ENCODE measurements at places on chromosomes 12 and 14.

GRCh38 chr12:2876431-2877046, 435 bp downstream of the FOXM1 start:
- DNase-seq = no peak

- no peak for DNase-seq
These were observed 68.2 kb downstream of the DAD1 start for GRCh38 chr14:22520796-22521195.

DNA sequence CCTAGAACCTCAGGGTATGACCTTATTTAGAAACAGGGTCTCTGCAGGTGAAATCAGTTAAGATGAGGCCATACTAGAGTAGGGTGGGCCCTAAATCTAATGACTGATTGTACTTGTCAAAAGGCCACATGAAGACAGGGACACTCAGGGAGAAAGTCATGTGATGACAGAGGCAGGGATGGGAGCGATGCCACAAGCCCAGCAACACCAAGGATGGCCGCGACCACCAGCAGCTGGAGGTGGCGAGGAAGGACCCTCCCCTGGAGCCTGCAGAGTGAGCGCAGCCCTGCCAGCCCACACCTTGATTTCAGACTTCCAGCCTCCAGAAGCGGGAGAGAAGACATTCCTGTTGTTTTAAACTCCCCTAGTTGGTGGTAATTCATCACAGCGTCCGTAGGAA, 199.9 kb downstream of the PHETA1 start:
- DNase-seq = no peak

DNA sequence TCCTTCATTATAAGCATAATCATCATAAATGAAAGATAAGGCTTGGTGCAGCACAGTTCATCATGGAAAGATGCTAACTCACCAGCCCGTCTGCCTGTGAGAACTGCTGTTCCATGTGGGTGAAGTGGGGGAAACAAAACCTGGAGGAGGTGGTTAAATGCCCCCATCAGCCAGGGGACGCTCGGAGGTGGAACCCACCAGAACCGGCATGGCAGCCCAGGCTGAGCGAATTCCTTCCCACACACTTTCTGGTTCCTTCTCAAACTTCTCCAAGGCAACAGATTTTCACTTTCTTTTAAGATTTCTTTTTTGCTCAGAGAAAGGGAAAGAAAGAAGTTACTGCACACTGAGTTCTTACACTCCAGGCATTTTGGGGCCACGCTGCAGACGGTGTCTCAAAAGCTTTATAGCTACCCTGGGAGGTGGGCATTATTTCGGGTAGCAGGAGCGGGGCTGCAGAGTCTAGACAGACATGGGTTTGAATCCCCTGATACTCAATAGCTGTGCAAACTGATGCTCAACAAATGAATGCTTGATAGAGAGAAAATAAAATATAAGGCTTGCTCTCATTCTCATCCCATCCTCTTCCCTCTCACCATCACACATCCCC, 190.7 kb downstream of the BCL11B start:
- no peak for DNase-seq

- no peak for DNase-seq
These were observed 19.3 kb upstream of the TMEM120B start for GRCh38 chr12:121693155-121693687.

GRCh38 chr14:71203306-71203705, 296.0 kb downstream of the PCNX1 start:
- no peak for DNase-seq
